CD4-positive, alpha-beta T cell treated with Interleukin-21 for 1 hour (primary cell): ENCODE measurements at places on chromosomes 13 and 19.
A peak's percentile ranks its signal among the peaks of the same experiment; 100 is the strongest.

DNA sequence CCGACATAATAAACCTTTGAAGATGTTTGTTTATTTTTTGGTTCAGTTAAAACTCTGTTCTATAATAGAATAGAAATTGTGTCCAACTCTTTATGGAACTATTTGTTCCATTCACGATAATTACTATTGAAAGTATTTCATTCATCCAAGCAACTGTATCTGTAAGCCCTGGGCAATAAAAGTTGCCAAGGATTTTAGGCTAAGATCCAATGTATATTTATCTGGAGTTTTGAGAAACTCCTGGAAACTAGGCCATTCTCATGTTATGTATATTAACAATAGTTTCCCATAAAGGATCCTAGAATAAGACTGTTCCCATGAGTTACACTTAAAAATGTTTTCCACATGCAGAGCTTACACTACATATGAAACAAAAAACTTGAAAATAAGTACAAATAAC lies 261.6 kb downstream of the SLITRK6 start:
- DNase-seq = no peak

DNA sequence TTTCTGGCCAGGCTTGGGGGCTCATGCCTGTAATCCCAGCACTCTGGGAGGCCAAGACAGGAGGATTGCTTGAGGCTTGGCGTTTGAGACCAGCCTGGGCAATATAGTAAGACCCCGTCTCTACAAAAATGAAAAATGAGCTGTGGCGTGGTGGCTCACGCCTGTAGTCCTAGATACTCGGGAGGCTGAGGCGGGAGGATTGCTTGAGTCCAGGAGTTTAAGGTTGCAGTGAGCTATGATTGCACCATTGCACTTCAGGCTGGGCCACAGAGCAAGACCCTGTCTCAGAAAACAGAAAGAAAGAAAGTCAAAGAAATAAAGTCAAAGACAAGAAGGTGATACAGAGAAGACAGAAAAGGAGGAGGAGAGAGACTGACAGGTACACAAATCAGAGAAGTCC lies 2.5 kb upstream of the CACNG6 start:
- no peak for DNase-seq

GRCh38 chr13:111424134-111424533 lies 103.7 kb downstream of the TEX29 start:
- DNase-seq = no peak

DNA sequence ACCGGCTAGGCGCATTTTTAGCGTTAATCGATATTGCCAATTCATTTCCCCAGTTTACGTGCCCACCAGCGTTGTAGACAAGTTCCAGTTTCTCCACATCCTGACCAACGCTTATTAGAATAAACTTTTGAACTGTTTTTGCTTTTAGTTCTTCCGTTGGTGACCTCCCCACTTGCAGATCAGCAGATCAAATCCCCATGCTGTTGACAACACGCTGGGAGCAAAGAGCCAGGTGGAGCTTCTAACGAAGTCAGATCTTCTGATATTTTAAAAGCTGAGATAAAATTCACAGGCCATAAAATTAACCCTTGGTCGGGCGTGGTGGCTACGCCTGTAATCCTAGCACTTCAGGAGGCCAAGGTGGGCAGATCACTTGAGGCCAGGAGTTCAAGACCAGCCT lies 21.2 kb downstream of the RCN3 start:
- no peak for DNase-seq

GRCh38 chr13:27261396-27261795 lies 9.2 kb upstream of the RASL11A start:
- no peak for DNase-seq

- DNase-seq = no peak
Observed at GRCh38 chr19:47613165-47614020, 4.5 kb downstream of the BICRA start.

DNA sequence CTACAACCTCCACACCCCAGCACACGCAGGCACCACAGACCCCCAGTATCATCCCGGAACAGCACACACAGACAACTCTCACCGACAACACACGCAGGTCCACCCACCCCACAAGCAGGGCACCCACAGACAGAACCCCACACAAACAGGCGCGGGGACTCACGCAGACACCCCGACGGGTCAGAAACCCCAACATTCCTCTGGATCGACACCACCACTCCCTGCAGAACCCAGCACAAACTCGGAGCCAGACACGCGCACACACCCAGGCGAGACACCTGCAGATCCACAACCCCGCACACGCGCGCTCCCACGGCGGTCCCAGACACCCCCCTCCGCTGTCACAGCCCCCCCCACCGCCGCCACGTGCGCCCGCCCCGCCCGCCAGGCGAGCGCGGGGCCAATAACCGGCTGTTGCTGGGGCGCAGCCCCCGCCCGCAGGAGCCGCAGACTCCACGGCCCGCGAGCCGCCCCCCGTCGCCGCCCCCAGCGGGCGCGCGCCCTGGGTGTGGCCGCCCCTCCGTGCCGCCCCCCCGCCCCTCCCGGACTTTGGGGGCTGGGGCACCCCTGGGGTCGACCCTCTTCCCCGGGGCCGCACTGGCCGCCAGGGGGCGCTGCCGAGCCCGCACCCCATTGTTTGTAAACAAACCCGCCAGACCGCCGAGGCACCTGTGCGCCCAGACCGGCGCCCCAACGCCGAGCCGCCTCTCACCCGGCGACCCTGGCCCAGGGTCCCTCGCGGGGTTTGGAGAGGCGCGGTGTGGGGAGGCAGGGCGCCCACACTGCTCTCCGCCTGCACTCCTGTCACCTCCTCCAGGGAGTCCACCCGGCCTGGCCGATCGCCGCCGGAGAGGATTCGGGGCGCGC lies 712 bp downstream of the BBC3 start:
- peak; percentile 89 for DNase-seq

DNA sequence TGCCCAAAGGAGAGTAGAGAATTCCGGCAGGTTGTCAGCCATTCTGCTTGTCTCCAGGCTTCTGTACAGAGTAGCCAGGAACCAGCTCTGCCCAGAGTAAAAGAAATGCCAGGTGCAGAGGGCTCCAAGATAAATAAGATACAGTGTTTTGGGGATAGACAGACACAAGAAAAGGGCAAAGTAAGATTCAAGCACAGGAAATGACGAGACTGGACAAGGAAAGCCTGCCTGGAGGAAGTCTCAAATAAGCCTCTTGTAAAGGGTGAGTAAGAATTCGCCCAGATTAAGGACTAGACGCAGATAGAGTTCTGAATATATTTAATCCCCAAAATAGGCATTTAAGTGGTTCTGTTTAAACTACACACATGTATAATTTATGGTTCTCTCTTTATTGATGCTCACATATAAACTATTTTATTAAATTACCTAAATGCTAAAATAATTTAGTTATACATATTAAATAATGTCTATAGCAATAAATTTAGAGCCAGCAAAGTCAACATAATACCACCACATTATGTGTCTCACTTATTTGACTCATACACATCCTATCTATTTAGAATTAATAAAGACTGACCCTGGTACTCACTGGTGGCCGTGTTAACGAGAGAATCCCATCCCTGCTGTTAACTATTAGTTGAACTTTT lies 98.4 kb upstream of the RAP2A start:
- DNase-seq = no peak

GRCh38 chr13:112101360-112101930 lies 34.5 kb downstream of the SOX1 start:
- no peak for DNase-seq

DNA sequence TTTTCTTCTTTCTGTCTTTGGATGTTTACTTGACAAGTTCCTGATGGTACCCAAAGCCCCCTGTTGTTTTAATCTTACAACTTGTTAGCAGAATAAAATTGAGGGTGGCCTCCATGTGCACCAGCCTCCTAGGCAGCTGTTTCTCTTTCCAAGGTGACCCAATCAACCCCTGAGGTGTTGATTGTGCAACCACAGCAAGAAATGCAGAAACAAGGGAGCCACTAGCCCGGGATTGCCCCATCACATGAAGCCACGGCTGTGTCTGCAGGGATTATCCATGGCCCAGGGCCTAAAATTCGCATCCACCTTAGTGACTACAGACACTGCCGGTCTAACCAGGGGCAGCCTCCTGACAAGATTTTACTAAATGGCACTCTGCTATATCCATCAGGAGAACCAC lies 14.4 kb downstream of the CEACAM4 start:
- no peak for DNase-seq

DNA sequence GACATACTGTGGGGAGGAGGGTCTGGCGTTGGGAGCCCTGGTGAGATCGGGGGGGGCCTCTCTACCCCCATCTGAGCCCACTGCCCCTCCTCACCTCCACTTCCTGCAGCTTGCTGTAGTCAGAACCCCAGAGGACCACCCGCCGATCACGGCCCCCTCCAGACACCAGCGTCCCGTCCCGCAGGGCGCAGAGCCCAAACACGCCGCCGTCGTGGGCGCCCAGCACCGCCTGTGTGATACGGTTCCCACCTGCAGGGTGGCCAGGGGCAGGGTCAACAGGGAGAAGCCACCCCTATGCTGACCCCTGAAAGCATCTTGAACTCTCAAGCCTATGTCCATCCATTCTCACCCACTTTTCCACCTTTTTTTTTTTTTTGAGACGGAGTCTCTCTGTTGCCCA lies 17.8 kb downstream of the EML2 start:
- no peak for DNase-seq

DNA sequence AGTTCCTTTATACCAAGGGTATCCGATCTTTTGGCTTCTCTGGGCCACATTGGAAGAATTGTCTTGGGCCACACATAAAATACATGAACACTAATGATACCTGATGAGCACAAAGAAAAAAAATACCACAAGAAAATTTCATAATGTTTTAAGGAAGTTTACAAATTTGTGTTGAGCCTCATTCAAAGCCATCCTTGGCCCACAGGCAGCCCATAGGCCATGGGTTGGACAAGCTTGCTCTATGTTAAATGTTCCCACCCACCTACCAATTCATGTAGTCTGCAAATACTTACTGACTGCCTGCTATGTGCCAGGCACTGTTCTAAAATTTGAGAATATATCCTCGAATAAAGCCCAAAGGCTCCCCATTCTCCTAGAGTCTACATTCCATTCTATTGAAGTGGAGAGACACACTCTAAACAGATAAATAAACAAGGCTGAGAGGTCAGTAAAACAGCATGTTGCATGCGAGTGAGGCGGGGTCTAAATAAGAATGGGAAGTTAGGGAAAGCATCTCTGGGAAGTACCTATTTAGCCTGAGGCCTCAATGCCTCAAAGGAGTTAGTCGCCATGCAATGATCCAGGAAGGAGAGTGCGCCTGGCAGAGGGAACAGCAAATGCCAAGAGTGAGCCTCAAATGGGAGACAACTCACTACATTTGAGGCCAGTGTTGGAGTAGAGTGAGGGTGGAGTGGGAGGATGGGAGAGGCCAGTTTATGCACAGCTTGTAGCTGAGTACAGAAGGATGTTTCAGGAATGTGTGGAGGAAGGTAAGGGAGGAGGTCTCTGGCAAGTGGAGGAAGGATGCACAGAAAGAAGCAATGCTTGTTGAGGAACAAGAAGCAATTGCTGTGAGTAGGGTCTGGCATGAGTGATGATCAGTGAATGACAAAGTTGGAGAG lies 52.5 kb upstream of the CLDN10 start:
- DNase-seq = no peak

DNA sequence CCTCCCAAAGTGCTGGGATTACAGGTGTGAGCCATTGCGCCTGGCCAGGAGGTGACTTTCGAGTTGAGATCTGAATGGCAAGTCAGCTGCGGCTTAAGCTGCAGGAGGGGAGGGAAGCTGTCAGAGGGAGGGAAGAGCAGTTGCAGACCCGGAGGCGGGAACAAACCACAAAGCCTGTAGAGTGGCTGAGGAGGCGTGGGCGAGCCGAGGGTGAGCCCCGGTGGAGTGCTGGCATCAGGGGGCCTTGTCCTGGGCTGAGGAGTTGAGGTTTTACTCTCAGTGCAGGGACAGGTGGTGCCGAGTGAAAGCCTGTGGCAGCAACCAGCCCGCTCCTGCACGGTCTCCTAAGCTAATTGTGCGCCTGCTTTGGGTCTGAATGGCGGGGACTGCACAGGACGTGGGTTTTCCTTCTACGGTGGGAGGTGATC lies 24.2 kb downstream of the PPP1R37 start:
- peak; percentile 32 for DNase-seq

GRCh38 chr13:114056205-114057013 lies 76.0 kb downstream of the RASA3 start:
- no peak for DNase-seq

GRCh38 chr13:97538203-97538602 lies 104.2 kb downstream of the RAP2A start:
- DNase-seq = no peak

GRCh38 chr19:57841122-57841763 lies 8.4 kb upstream of the ZNF587 start:
- DNase-seq = no peak

DNA sequence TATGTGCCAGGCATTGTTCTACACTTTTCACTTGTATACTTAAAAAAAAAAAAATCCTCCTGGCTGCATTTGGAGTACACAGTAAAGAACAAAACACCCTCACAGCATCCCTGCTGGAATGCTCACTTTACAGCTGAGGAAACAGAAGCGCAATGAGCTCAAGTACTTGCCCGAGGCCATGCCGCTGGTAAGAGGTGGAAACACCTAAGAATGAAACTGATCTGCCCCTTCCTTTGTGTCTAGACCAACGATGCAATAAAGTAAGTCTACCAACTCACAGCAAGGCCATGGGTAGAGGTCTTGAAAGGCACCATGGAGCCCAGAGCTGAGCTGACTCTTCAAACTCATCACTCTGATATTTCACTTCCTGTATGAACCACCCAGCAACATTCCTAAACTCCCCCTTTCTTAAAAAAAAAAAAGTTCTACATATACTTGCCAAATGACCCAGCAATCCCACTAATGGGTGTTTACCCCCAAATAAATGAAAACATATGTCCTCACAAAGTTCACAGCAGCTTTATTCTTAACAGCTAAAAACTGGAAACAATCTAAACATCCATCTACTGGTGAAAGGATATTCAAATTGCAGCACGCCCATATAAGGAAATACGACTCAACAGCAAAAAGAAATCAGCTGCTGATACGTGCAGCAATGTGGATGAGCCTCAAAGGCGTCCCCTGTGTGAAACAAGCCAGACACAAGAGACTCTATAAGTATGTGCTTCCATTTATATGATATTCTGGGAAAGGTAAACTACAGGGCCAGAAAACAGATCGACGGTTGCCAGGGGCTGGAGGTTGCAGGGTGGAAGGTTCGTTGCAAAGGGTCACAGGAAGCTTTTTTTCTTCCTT lies 236.6 kb upstream of the MAB21L1 start:
- DNase-seq = no peak

DNA sequence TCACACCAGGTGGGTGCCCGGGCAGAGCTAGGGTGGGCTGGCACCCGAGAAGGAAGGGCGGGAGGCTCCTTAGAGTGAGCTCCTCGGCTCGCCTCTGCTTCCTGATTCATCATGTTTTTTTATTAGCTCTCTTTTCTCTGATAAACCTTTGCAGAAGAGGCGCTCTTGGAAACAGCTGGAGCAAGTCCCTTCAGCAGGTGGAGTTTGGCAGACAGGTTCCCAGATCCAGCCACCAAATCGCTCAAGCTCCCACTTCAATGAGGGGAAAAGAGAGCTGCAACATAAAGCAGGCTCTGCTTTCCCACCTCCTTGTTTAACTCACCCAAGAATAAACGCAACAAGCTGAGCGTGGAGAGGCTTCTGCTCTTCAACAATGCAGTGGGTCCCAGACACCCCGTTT lies 244.8 kb downstream of the TSHZ3 start:
- DNase-seq = no peak

- DNase-seq = no peak
Observed at GRCh38 chr19:6475321-6476108, 6.1 kb downstream of the DENND1C start.
